ENCODE measurements at places on chromosomes 4 and X.
A peak's percentile ranks its signal among the peaks of the same experiment; 100 is the strongest.

DNA sequence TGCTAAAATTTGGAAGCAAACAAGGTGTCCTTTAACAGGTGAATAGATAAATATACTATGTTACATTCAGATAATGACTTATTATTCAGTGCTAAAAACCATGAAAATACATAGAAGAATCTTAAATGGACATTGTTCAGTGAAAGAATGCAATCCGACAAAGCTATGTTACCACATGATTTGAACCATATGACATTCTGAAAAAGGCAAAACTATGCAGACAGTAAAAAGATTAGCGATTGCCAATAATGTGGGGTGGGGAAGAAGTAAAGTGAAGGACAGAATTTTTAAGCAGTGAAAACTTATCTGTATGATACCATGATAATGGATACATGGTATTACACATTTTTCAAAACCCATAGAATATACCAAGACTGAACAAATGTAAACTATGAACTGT lies 926.9 kb downstream of the FAT4 start:
- DNase-seq: no peak

DNA sequence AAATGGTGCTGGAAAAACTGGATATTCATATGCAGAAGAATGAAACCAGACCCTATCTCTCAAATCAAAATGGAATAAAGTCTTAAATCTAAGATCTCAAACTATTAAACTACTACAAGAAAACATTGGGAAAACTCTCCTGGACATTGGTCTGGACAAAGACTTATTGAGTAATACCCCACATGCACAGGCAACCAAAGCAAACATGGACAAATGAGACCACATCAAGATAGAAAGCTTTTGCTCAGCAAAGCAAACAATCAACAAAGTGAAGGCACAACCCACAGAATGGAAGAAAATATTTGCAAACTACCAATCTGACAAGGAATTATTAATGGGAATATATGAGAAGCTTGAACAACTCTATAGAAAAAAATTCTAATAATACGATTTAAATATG lies 284.4 kb upstream of the FGF16 start:
- no peak for DNase-seq

DNA sequence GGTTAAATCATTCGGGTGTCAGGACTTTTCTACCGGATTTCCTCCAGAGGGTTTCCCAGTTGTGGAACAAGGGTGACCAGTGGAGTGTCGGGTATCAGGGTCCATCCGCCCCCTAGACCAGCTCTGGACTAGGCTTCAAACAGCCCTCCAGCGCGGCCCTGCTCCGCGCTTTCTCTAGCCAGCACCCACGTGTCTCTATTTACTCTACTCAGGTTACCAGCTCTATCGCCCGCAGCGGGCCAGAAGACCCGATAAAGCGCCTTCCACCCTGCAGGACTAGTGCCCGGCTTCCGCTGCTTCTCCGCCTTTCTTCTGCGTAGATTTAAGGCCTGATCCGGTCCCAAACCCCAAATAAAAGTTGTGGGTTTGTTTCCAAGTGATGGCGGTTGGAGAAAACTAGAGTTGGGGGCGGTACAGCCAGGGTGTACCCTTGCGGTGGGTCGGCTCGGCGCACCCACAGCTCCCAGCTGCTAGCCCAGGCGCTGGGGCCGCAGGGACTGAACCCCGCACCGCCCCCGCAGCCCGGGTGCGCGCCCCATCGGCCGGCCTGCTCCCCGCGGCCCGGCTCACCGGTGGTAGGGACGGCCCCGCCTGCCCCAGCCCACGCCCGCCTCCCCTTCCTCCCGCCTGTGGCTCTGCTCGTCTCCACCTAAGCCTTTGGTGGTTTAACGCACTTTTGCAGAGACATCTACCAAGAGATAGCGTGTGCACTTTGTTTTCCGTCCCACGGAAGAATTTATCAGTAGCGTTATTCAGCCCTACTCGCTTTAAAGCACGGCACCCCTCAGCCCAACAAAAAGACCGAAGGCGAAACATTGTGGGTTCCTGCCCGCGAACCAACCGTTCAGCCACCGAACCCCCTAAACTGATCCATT lies 2.1 kb downstream of the LEF1 start:
- DNase-seq: no peak

DNA sequence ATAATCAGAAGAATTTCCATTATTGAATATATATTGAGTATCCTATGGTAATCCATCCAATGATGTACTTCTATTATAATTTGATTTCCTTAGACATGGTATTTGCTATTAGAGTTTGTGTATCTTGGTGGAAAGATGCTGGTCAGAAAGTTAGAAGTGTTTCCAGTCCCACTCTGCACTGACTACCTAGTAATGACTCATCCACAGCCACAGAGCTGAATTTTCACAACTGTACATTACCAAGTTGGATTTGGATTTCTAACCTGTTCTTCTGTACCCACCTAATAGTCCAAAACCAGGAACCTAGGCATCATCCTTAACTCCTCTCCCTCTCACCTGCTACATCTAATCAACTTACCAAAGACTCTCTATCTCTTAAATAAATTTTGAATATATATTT lies 145.4 kb downstream of the REELD1 start:
- DNase-seq: no peak

- DNase-seq: no peak
Measured at GRCh38 chr4:89243733-89244252, 63.8 kb downstream of the GPRIN3 start.

GRCh38 chr4:76948443-76949275 lies 893 bp upstream of the SEPTIN11 start:
- DNase-seq: peak; percentile 49

GRCh38 chr4:147772459-147772969 lies 40.6 kb downstream of the ARHGAP10 start:
- no peak for DNase-seq

Measured in stimulated activated CD8-positive, alpha-beta memory T cell treated with anti-CD3 and anti-CD28 coated beads, Interleukin-2, amount 100 ng/mL, for 1 hour (primary cell).